ENCODE measurements at places on chromosomes 16 and 17.
A peak's percentile ranks its signal among the peaks of the same experiment; 100 is the strongest.

DNA sequence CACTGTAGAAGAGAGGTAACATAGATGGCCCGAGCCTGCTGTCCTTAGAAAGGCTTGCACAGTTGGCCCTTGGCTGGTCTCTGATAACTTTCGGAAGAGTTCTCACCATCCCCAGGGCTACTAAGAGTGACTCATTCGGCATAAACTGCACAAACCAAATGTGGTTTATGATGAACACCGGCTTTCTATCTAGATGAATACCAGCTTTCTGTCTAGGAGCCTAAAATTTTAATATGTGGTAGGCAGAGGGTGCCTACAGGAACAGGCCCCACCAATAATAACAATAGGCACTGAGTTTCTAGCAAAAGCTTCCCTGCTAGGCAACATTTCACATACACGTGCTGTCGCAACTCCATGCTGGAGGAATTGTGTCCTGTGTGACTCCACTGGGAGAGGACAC is 15.4 kb downstream of the CNOT1 start:
- DNase-seq, result no peak

- DNase-seq, result peak; percentile 10
These were observed 1.5 kb downstream of the ZFPM1 start for GRCh38 chr16:88454523-88454947.

DNA sequence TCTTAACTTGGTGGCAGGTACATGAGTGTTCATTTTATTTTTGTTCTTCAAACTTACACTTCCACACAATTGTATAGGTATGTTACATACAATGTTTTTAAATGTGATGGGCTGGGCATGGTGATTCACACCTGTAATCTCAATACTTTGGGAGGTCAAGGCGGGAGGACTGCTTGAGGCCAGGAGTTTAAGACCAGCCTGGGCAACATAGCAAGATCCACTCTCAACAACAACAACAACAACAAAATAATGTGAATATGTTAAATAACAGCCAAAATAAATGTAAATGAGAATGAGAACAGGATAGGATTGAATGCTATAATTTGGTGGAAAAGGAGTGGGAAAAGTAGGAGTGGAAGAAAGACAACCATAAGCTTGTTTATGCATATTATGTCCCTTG is 2.6 kb downstream of the NSMCE1 start:
- DNase-seq, result no peak

DNA sequence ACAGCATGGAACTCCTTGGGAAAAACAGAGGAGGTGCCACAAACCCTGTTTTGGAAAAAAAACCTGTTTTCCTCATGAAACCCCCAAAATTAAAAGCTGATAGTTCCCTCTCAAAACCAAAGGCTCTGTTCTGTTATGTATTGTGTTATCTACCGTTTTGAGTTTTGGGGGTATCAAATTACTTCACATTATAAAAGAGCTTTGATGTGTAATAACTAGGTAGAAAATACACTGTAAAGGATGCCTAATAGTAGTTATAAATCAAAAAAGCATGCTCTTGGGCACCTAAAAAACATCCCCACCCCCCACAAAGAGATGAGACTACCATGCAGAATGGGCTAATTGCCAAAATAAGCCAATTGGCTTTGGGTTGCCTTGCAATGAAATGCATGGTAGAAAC is 30.8 kb downstream of the C16orf54 start:
- DNase-seq, result no peak

- no peak for DNase-seq
These were observed 2.6 kb upstream of the CRISPLD2 start for GRCh38 chr16:84817206-84817605.

DNA sequence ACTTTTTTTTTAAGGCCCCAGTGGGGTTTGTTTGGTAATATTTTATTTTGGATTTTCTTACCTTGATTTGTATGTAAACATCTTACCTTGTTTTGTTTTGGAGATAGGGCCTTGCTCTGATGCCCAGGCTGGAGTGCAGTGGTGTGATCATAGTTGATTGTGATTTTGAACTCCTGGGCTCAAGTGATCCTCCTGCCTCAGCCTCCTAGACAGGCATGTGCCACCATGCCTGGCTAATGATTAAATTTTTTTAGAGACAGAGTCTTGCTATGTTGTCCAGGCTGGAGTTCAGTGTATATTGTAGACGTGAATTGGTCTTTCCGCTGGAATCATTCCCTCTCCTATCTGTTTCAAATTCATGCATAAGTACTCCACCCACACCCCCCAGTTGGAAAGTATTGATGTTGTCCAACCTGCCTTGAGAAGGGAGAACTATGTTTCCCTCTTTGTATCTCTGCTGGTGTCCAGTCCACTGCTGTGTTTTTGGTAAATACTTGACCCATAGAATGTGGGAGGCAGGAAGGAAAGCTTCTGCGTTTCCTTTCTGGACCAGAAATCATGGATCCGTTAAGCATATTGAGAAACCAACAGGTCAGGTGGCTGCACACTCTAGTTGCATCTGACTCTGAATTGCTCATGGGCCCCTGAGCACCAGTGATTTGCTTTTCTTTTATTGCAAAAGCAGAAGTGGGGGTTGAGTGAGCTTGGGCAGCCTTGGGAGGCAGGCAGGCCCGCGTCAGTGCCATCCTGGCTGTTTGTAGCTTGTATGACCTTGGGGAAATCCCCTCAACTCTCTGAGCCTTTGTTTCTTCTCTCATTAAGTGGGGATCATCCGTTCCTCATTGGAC is 25.0 kb downstream of the RMI2 start:
- DNase-seq, result peak; percentile 95

GRCh38 chr17:47622180-47622549 is 27.6 kb upstream of the KPNB1 start:
- no peak for DNase-seq

DNA sequence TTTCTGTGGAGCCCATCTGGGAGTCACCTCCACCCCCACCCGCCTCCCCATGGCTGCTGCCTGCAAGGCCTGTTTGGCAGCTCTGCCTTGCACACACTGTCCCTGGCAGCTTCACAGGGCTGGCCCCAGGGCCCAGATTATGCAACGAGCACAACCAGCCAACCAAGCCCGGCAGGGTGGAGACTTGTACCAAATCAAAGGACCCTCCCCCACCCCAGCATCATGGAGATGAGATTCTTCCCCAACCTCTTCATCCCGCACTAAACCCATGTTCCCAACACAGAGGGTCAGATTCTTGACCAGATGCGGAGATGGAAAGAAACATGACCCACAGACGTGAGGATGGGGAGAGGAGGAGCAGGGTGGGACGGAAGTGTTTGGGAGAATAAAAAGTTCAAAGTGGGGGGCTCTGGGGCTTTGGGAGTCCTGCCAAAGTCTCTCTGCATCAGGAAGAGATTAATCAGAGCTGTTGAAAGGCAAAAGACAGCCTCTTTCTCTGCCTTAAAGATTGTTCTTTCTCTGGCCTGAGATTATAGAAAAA is 3.8 kb downstream of the SMARCD2 start:
- DNase-seq, result no peak

DNA sequence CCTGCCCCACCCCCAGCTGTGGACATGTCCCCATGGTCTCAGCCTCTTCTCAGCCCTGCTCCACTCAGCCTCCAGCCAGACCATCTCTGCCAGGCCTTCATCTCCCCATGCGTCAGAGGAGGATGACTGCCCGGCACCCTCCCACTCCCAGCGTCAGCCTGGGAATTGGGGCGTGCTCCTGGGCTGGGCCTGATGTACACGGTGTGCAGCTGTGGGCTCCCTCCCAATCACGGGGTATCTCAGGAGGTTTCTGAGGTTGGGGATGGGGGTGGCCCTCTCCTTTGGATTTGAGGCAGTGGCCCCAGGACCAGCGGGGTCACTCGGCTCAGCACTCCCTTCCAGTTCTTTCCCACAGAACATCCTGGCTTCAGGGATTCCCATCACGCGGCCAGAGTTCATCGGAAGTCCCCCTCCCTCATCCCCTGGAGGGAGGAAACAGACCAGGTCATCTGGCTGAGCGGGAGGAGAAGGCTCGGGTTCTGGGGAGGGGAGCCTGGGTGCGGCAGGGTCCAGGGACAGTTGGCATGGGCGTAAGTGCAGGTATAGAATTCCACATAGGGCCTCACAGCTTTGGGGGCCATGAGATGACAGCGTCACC is 36.9 kb downstream of the SOCS3 start:
- DNase-seq, result no peak

- DNase-seq, result no peak
These were observed 8.3 kb upstream of the CISD3 start for GRCh38 chr17:38721802-38722201.

- DNase-seq, result no peak
These were observed 1.7 kb downstream of the COPS3 start for GRCh38 chr17:17279316-17279715.

GRCh38 chr16:50547340-50548124 is 664 bp upstream of the NKD1 start:
- peak; percentile 30 for DNase-seq

DNA sequence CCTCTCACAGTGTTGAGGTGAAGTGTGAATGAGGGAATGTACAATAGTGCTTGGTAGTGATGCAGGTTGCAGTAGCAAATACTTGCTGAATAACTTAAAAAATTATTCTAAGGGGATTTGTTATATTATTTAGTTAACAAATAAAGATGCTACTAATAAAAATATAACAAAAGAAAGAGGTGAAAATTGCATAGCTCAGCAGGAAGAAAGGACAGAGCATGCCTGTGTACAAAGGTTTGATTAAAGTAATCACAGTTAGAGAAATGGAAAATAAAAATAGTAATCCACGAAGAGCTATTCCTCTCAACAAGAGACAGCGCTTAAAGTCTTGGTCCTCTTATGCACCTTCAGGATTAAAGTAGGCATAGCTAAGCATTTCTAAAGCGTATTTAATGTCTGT is 11.0 kb downstream of the GOT2 start:
- DNase-seq, result no peak

- no peak for DNase-seq
These were observed 9.4 kb downstream of the CLUH start for GRCh38 chr17:2701996-2702741.

DNA sequence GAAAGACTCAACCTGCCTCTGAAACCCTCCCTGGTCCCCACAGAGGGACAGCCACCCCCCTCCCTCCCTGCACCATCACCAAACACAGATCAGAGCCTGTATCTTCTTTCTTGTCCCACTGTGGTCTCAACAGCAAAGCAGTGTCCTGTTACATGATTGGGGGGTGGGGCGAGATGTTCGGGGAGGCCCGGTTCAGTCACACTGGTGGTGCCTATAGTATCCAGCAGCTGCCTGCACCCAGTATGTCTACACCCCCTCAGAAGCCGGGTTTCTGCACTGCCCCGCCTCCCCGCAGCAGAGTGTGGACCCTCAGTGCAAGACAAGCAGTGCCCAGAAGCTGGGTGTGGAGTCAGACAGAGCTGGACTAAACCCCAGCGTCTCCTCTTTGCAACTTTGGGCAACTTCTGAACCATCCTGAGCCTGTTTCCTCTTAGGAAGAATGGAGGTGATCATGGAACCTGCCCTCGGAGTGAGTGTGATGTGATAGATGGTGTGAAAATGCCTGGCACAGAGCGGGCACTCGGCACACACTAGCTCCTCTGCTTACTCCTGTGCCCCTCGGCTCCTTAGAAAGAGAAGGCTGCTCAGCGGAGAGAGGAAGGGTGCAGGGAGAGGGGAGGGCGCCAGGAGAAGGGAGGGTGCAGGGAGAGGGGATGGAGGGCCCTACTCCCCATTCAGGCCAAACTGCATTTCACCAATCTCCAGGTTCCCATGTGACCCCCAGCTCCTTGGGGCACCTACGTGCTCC is 84.0 kb upstream of the TNRC6C start:
- DNase-seq, result no peak

DNA sequence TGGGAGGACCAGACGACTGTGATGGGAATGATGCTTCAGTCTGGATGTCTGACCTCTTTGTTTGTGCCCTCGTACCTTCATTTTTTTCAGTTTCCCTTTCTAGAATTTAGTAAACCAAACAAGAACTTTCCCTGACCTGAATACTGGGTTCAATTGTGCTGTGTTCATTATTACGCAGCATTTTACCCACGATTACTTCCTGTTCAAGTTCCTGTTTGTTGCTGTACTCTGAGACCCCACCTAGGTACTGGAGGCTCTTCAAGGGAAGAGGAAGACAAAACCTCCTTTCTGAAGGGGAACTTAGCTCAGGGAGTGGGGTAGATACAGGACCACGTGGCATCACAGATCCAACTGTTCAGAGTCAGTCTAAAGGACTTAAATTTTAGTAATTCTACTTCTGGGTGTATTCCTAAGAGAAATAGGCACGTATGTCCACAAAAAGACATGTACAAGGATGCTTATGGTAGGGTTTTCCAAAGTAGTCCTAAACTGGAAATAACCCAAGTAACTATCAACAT is 9.2 kb upstream of the PRKCB start:
- peak; percentile 58 for DNase-seq

DNA sequence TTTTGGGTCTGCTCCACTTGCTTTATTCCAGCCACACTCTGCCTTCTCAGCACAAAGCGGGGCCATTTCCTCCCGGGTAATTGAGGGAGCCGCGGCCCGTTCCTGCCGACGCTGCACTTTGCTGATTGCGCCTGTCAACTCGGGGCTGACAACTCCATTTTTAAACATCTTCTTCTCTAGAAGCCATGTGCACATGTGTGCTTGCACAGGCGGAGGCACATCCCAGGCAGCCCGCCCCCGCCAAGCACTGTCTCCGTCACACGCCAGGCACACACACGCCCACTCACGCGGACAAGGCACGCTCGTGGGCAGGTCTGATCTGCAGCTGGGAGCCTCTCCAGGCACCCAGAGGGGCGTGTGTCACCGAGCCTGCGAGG is 63.2 kb downstream of the ENGASE start:
- no peak for DNase-seq

- no peak for DNase-seq
These were observed 64.3 kb upstream of the RCVRN start for GRCh38 chr17:9969301-9969935.

DNA sequence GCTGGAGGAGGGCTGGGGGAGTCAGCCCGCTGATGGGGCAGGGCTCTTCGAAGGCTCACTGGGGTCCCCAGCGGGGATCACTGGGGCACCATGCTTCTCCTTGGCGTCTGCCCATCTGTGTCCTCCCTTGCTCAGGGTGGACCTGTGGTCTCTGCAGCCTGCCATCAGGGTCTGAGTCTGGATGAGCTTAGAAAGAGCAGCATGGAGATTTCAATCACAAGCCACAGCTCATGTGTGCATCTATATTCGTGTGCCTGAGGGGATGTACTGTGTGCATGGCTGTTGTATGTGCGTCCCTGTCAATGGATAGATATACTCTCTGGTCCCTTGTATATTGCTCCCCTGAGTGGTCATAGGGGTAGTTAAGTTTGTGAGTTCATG is 126.6 kb upstream of the SDK2 start:
- no peak for DNase-seq
